ENCODE measurements at places on chromosomes 7 and 10.

DNA sequence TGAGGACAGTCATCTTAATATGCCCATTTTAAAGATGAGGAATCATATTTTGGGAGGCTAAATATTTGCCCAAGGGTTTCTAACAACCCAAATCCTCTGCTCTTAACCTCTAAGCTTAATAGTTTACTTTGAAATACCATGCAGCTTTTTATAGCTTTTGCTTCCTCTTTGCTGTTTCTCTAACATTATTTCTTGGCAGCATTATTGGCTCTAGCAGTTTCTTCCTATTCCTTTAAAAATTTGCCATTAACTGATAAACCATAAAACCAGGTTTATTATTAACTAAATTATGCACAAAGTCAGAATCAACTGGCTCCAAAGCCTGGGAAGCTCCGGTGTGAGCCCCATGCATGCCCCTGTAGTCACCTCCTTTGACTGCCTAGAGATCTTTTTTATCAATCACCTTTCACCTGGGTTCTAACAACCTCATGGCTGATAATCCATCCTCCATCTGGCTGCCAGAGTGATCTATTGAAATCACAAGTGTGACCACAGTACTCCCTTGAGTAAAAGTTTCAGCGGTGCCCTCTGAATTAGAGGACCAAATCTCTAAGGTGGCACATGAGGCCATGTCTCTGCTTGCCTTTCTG lies 62.4 kb downstream of the ITGB8 start:
- no peak for DNase-seq

- no peak for DNase-seq
Observed at GRCh38 chr7:130560972-130561371, 69.1 kb downstream of the MEST start.

GRCh38 chr7:55507743-55508142 lies 64.6 kb downstream of the VOPP1 start:
- DNase-seq = no peak

- DNase-seq = no peak
Observed at GRCh38 chr7:148566736-148567135, 23.8 kb upstream of the C7orf33 start.

DNA sequence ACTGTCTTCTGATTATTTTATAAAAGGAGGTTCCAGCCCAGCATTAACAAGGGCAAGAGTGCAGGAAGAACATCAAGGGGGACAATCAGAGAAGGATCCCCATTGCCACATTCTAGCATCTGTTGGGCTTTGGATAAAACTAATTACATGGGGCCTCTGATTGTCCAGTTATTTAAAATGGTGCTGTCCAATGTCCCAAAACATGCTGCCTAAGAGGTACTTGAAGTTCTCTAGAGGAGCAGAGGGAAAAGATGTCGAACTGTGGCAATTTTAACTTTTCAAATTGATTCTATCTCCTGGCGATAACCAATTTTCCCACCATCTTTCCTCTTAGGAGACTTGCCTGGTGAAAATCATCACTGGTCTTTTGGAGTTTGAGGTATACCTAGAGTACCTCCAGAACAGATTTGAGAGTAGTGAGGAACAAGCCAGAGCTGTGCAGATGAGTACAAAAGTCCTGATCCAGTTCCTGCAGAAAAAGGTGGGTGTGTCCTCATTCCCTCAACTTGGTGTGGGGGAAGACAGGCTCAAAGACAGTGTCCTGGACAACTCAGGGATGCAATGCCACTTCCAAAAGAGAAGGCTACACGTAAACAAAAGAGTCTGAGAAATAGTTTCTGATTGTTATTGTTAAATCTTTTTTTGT lies 2.3 kb downstream of the IL6 start:
- no peak for DNase-seq

DNA sequence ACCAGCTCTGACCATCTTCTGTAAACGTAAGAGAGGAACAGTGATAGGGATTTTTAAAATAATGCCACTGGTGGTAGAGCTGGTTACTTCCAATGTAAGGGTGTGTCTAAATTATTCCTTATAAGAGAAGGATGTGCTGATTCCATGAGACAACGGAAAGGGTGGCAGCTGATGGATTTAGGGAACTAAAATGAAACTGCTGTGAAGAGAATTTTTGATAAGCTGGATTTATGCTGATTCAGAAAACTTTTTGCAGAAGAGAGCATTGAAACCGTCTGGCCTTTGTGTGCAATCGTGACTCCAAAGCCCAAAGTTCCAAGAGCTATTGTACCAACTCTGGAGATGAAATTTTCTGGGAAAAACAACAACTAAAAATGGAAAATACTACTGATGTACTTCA lies 301.0 kb downstream of the PRPF18 start:
- no peak for DNase-seq

DNA sequence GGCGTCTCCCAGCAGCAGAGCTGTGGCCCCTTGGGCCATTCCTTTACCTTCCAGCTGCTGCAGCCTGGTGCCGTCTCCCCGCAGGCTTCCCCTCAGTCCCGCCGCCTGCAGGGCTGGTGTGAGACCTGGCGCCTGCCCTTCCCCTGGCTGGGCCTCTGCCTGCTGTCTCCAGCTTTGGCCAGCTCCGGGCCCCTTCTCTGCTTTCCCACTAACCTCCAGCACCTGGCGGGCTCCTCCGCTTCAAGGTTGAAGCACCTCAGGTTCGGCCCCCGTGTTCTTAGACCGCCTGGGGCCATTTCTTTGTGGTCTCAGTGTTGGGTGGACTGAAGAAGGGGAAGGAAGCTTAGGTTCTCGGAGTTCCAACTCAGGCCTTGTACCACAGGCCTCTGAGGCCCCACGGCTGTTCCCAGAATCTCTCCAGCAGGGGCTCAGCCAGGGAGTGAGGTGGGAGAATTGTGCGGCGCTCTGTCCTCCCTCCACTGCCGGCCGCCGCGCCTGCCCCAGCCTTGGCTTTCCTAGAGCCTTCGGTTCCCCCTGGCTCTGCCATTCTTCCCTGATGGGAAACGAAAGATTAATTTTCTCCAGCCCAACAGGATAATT lies 30.3 kb downstream of the GBX1 start:
- peak; percentile 37 for DNase-seq

GRCh38 chr10:14560274-14560673 lies 214.4 kb downstream of the FAM107B start:
- peak; percentile 50 for DNase-seq

GRCh38 chr7:90602303-90602702 lies 6.2 kb downstream of the CDK14 start:
- no peak for DNase-seq

GRCh38 chr7:157952050-157952667 lies 615.4 kb downstream of the DNAJB6 start:
- no peak for DNase-seq

DNA sequence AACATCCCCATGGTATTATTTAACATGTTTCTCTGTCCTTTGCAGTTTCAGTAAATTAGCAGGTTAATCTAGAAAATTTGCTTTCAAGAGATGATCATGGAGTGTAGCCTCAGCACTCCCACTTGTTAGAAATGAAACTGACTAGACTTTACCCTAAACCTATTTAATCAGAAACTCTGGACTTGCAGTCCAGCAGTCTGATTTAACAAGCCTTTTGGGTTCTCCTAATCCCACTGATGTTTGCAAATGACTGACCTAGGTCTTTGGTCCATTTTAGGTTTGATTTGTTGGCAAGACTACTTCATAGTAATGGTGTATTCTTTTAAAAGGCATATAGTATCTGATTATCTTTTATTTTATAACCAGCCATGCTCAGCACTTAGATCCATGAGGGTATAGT lies 55.5 kb upstream of the SLC25A13 start:
- DNase-seq = no peak

DNA sequence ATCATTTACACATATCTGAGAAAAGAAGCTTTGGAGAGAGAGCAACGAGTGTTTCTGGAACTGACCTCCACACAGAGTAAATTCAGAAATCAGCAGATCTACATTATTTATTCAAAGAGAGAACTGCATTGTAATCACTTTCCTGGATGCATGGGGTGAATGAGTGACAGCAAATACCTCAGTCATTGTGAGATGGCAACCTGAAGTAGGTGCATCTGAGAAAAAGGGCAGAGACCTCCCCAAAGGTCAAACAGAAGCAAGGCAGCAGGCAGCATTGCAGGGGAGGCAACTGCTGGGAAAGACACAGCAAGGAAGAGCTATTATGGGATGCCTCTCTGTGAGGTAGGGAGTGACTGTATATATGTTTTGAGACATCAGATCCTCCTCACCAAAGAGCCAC lies 26.5 kb upstream of the SMIM30 start:
- DNase-seq = no peak

GRCh38 chr10:103888113-103888841 lies 29.7 kb downstream of the STN1 start:
- DNase-seq = peak; percentile 85

DNA sequence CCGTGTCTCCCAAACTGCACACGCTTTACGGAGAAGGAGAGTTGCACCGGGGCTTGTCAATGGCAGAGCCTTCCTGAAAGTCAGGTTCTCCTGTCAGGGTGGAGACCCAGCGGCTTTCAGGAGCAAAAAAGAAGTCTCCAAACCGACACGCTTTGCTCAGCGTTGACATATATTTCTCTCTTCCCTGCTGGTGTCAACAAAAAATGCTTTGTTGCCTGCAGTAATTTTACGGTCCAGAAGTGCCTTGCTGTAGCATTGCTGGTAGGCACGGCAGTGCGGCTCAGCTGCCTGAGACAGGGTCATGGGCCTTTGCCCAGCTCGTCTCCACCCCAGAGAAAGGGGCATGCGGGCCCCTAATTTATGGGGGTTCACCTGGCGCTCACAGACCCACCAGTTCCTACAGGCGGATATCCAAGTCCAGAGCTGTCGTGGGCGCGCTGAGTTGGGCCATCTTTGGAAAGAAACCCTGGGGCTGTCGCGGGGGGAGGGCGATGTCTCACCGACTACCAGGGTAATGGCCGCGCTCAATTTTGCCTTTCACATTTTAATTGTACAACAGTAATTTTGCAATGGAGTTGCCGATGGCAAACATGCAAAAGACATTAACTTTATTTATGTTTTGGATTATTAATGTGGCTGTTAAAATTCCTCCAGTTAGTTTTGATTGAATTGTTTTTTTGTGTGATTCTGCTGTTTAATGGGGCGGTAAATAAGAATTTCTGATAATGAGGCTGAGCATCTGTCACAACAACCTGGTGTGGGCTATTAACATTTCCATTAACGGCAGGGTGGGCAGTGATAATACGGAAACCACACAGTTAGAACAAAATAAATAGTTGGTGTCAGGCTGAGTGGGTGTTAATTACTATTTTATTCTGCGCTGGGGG lies 478.2 kb upstream of the FOXK1 start:
- no peak for DNase-seq

- DNase-seq = no peak
Observed at GRCh38 chr7:142887282-142888015, 1.9 kb upstream of the TRPV6 start.

GRCh38 chr10:4498711-4499251 lies 327.2 kb upstream of the AKR1E2 start:
- DNase-seq = no peak

- DNase-seq = no peak
Observed at GRCh38 chr7:129764247-129765084, 152.9 kb downstream of the NRF1 start.

- DNase-seq = peak; percentile 68
Observed at GRCh38 chr10:102643336-102644065, 778 bp upstream of the TRIM8 start.

GRCh38 chr10:132110111-132110521 lies 44.4 kb downstream of the JAKMIP3 start:
- DNase-seq = no peak

- no peak for DNase-seq
Observed at GRCh38 chr7:38224392-38224791, 46.3 kb downstream of the STARD3NL start.

GRCh38 chr10:123164319-123164718 lies 10.1 kb downstream of the BUB3 start:
- DNase-seq = no peak

DNA sequence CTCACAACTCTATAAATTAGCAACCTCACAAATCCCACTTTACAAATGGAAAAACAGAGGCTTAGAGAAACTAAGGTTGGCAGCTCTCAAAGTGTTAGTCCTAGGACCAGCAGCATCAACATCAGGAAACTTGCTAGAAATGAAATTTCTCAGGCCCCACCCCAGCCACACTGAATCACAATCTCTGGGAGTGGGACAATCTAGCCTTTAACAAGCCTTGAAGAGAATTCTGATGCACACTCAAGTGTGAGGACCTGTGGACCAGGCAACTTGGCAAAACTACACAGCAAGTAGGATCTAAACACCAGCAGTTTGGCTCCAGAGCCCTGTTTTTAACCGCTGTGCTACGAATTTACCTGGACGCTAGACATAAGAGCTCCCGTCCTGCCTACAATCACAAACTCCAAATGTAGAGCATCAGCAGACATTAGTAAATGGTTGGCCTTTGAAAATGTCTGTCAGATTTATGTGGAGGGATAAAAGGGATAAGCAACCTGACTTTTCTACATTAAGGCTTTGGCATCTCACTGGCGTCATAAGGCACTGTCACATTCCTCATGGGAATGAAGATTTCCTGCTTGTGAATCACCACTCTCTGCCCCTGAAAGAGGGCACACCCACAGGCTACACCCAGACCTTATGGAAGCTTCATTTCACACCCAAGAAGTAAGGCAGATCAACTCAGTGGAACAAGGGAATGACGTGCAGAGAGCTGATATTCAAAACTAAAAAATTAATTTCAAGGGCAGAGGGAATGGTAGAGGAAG lies 34.5 kb downstream of the PPP1R3C start:
- DNase-seq = no peak

GRCh38 chr10:46557319-46558121 lies 1.1 kb upstream of the GPRIN2 start:
- DNase-seq = peak; percentile 46

DNA sequence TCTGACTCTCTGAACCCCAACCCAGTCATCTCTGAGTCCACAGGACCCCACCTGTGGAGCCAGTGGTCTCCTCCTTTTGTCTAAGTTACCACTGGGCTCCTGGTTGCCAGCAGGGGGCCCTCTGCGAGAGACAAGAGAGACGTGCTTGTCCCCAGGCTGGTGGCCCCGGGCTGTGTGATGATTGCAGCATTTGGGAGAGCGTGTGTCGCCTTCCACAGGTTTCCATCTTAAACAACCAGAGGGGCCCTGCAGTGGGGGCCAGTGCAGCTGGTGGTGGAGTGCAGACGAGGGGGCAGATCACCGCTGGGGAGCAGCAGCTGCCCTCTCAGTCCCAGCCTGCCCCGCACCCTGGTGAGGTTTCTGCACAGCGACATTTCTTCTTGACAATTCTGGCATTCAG lies 122.4 kb upstream of the PPP2R2D start:
- no peak for DNase-seq

GRCh38 chr10:921471-922414 lies 9.8 kb downstream of the LARP4B start:
- no peak for DNase-seq

DNA sequence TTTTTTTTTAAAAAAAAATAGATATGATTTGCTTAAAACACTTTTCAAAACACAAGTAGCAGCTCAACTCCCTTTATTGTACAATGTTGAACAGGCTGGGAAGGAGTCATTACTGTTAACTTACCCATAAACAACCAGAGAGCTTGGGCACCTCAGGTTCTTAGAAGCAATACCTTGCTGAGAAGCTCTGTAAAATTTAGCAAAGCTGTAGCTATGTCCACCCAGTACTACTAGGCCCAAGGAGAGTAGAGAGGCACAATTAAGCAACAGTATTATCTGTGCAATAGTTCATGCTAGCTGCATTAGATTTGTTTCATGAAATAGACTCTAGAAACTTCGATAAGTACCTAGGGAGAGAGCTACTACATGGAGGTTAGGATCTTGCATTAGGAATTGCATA lies 32.0 kb downstream of the SEMA3A start:
- DNase-seq = no peak

- no peak for DNase-seq
Observed at GRCh38 chr7:150514748-150515222, at the start of gene GIMAP7. TSS of gene GIMAP7 (plus strand) at chr7:150514872. CDS start at chr7:150519975, 5,103 bp downstream.

Measured in BE2C (cell line).